Colonic mucosa (tissue), 4 donors: ENCODE measurements at places on chromosomes 11 and 22. TPM values are rescaled to one million over a fixed set of nuclear protein-coding genes. Genes with fewer than 3 reads are reported as not detected.

TMA7B gene
- 0.20 TPM for total RNA-seq

CACNA1I gene
- total RNA-seq = 1.0 TPM

CCDC81 gene
- 0.53 TPM for total RNA-seq

IPO7 gene
- 103 TPM for total RNA-seq

NOX4 gene
- total RNA-seq = 0.35 TPM

HBG1 gene
- not detected for total RNA-seq

BAIAP2L2 gene
- total RNA-seq = 59.1 TPM

PRG2 gene
- total RNA-seq = not detected

BIRC3 gene
- 66.3 TPM for total RNA-seq

DNA sequence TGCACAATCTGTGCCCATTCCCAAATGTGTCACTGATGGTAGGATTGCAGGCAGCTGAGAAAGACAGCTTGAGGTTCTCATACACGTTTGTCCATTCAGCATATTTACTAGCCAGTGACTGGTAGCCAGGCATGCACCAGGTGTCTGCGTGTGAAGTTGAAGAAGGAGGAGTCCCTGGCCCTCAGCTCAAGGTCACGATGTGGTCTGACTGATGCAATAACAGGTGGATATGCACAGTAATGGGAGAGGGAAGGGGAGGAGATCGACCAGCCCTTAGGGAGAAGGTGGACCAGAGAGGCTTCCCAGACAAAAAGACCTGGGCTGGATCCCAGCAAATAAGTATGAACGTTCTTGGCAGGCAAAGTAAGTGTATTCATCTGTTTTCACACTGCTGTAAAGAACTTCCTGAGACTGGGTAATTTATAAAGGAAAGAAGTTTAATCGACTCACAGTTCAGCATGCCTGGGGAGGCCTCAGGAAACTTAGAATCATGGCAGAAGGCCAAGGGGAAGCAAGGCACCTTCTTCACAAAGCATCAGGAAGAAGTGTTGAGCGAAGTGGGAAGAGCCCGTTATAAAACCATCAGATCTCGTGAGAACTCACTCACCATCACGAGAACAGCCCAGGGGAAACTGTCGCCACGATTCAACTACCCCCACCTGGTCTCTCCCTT, 96.0 kb downstream of the MN1 start:
- no peak overlapping the region for H3K27ac ChIP-seq
- no peak overlapping the region for H3K4me3 ChIP-seq
- H3K27me3 ChIP-seq = no peaks in the 10 kb centered on the region
- no peaks in the 10 kb centered on the region for H3K4me1 ChIP-seq

DNA sequence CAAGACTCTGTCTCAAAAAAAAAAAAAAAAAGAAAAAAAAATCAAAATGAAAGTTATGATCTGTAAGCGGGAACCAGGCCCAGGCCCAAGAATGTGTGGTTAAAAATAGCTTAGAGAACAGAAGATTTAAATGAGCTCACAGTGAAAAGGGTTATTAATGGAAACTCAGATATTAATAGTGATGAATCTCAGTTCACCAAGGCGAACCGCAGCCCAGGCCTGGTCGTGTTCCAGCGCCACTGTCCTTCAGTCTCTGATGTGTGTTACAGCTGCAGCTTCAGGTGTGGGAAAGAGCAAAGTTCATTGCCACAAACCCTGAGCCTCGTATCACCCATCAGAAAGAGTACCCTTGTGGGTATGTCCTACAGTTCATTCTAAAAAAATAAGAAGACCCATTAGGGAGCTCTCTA, 107.1 kb downstream of the GAB2 start:
- no peaks in the 10 kb centered on the region for H3K36me3 ChIP-seq
- H3K27me3 ChIP-seq = no peaks in the 10 kb centered on the region
- H3K4me3 ChIP-seq = no peak overlapping the region

GRCh38 chr22:20272174-20272573, 4.1 kb upstream of the RTN4R start:
- no peak for DNase-seq
- H3K36me3 ChIP-seq = no peaks in the 10 kb centered on the region
- no peaks in the 10 kb centered on the region for H3K27me3 ChIP-seq
- peaks cover 4% of the 10 kb centered on the region for H3K4me1 ChIP-seq

- no peaks in the 10 kb centered on the region for H3K27me3 ChIP-seq
- peak; percentile 73 for DNase-seq
- peak overlapping the region; percentile 69 for H3K27ac ChIP-seq
These were observed 6.4 kb upstream of the IFITM3 start for GRCh38 chr11:326842-327580.

- no peak overlapping the region for H3K27ac ChIP-seq
- no peak for DNase-seq
- H3K36me3 ChIP-seq = no peaks in the 10 kb centered on the region
- peaks cover 14% of the 10 kb centered on the region for H3K4me1 ChIP-seq
- H3K4me3 ChIP-seq = no peak overlapping the region
These were observed 23.2 kb downstream of the NF2 start for GRCh38 chr22:29626497-29627195.

- no peaks in the 10 kb centered on the region for H3K27me3 ChIP-seq
- H3K27ac ChIP-seq = no peak overlapping the region
- no peaks in the 10 kb centered on the region for H3K36me3 ChIP-seq
These were observed 613.9 kb downstream of the TBC1D22A start for GRCh38 chr22:47376322-47376700.

GRCh38 chr11:36569095-36569494, 1.3 kb downstream of the RAG1 start:
- H3K36me3 ChIP-seq = no peaks in the 10 kb centered on the region
- no peak overlapping the region for H3K4me3 ChIP-seq
- no peaks in the 10 kb centered on the region for H3K4me1 ChIP-seq
- H3K27me3 ChIP-seq = no peaks in the 10 kb centered on the region
- H3K27ac ChIP-seq = no peak overlapping the region

DNA sequence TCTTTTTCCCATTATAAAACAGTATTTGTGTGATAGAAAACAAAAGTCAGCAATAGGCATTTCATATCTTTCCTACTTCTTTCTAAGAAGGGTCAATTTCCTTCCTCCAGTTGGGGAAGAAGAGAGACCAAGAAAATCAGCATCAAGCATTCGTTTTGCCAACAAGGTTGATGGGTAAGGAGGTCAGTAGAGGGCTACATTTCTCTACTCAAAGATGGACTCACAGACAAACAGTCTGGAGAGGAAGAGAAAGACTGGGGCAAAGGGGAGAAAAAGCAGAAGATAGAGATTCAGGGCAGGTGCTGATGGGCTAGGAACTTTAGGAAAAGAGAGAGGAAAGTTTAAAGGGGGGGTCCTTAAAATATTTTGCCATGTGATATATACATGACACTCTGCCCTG, 8.6 kb upstream of the MTNR1B start:
- H3K4me3 ChIP-seq = no peak overlapping the region
- DNase-seq = no peak
- H3K27me3 ChIP-seq = no peaks in the 10 kb centered on the region
- H3K36me3 ChIP-seq = no peaks in the 10 kb centered on the region

DNA sequence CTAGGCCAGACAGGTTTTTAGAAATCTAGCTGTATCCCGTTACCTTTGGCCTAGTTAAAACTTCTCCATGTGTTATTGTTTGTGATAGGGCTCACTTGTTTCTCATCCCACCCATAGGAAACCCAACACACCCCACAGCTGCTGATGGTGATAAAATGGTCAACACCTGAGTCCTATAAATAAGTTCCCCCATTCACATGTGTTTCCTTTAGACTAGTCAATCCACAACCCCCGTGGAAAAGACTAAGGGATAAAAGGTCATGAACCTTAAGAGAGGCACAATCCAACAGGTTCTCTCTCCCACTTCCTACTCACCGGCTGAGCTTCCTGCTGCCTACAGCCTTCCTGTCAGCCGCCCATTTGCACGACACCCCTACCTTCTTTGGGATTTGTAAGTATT, 768.4 kb downstream of the JRKL start:
- no peaks in the 10 kb centered on the region for H3K36me3 ChIP-seq
- H3K4me1 ChIP-seq = no peaks in the 10 kb centered on the region
- no peak overlapping the region for H3K4me3 ChIP-seq
- no peak overlapping the region for H3K27ac ChIP-seq
- no peaks in the 10 kb centered on the region for H3K27me3 ChIP-seq
- no peak for DNase-seq

DNA sequence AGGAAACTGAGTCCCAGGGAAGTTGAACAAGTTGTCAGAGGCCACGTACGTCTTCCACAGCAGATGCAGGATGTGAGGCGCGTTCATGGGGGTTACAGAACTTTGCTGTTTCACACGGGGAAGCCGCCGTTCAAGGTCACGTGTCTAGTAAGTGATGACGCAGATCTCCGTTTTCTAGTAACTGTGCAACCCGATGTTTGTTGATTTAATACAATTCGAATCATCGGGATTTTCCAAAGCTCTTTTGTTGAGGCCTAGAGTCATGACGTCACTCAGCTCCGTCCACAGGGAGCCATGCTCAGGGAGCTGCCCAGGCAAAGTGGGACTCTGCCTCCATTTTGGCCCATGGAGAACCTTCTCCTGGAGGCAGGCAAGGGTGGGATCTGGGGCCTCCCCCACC, 1121.8 kb downstream of the TBC1D22A start:
- H3K4me1 ChIP-seq = no peaks in the 10 kb centered on the region
- no peak overlapping the region for H3K27ac ChIP-seq
- H3K27me3 ChIP-seq = no peaks in the 10 kb centered on the region
- no peak overlapping the region for H3K4me3 ChIP-seq

GRCh38 chr22:34278121-34278520, 357.8 kb upstream of the LARGE1 start:
- no peak overlapping the region for H3K27ac ChIP-seq
- no peaks in the 10 kb centered on the region for H3K36me3 ChIP-seq
- no peaks in the 10 kb centered on the region for H3K4me1 ChIP-seq
- H3K4me3 ChIP-seq = no peak overlapping the region
- DNase-seq = no peak

- H3K4me3 ChIP-seq = no peak overlapping the region
- H3K4me1 ChIP-seq = no peaks in the 10 kb centered on the region
- DNase-seq = no peak
These were observed 154.9 kb upstream of the MPPED2 start for GRCh38 chr11:30741039-30741550.

- H3K27me3 ChIP-seq = no peaks in the 10 kb centered on the region
- DNase-seq = no peak
- H3K36me3 ChIP-seq = no peaks in the 10 kb centered on the region
These were observed 1.5 kb upstream of the SIK3 start for GRCh38 chr11:117099696-117100095.

- no peaks in the 10 kb centered on the region for H3K27me3 ChIP-seq
- no peak overlapping the region for H3K27ac ChIP-seq
- no peaks in the 10 kb centered on the region for H3K4me1 ChIP-seq
- H3K36me3 ChIP-seq = no peaks in the 10 kb centered on the region
These were observed 226.2 kb upstream of the BLID start for GRCh38 chr11:122342089-122342744.

- no peaks in the 10 kb centered on the region for H3K36me3 ChIP-seq
- no peak for DNase-seq
- no peak overlapping the region for H3K4me3 ChIP-seq
- H3K27me3 ChIP-seq = no peaks in the 10 kb centered on the region
These were observed 1330.2 kb downstream of the LRRC4C start for GRCh38 chr11:40129266-40129665.

DNA sequence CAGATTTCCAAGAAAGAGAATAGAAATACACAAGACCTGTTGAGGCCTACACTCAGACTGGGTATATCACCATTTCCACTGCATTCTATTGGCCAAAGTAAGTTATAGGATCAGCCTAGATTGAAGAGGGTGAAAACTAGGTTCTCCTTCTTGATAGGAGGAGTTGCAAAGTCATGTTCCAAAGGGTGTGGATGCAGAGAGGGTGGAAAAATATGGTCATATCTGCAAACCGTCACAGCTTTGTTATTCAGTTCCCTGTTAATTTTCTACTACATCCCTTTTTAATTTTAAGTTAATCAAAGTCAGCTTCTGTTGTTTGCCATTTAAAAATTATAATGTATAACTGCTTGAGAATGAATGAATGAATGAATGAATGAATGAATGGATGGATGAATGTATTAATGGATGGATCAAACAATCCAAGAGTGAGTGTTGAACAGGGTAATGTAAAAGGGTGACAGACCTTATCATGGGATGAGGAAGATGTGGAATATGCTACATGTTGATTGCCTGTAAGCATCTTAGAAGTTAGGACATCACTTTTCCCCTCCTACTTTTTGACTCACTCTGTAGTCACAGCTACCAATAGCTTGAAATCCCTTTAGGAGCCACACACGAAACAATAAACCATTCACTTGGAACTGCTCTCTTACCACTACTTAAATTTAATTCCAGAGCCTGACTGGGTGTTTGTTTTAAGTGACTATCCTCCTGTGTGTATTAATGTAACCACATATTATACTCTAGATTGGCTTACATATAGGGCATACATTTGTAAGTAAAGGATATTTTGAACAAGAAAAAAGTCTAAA, 121.5 kb downstream of the CCDC34 start:
- H3K4me3 ChIP-seq = no peak overlapping the region
- H3K36me3 ChIP-seq = no peaks in the 10 kb centered on the region
- no peaks in the 10 kb centered on the region for H3K4me1 ChIP-seq
- H3K27me3 ChIP-seq = no peaks in the 10 kb centered on the region
- DNase-seq = no peak

DNA sequence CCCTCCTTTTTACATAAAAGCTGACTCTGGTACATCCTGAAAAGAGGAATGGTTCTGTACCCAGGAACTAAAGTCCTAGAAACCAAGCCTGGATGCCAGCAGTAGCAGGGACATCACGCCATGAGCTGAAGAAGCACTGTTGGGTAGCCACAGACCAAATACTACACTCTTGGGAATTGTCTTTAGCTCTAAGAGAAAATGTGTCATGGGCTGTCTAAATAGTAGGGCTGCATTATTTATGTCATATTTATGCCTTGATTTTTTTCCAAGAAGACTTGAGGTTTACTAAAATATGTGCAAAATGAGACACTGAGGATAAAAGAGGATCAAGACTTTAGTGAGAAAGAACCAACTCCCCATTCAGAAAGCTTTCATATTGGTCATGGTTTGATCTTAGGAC, 213.6 kb downstream of the RAB38 start:
- no peak overlapping the region for H3K27ac ChIP-seq
- no peak for DNase-seq
- H3K4me3 ChIP-seq = no peak overlapping the region

GRCh38 chr11:36037031-36037430, 93.2 kb downstream of the LDLRAD3 start:
- no peak overlapping the region for H3K27ac ChIP-seq
- no peaks in the 10 kb centered on the region for H3K36me3 ChIP-seq
- no peak for DNase-seq
- no peak overlapping the region for H3K4me3 ChIP-seq
- no peaks in the 10 kb centered on the region for H3K4me1 ChIP-seq

- DNase-seq = no peak
- H3K4me1 ChIP-seq = no peaks in the 10 kb centered on the region
- H3K36me3 ChIP-seq = no peaks in the 10 kb centered on the region
- H3K4me3 ChIP-seq = no peak overlapping the region
These were observed 4.7 kb downstream of the WNT7B start for GRCh38 chr22:45972091-45972888.
